ENCODE measurements at places on chromosomes 4 and X.

GRCh38 chrX:6770936-6771335 is 236.0 kb upstream of the VCX3A start:
- DNase-seq: no peak

DNA sequence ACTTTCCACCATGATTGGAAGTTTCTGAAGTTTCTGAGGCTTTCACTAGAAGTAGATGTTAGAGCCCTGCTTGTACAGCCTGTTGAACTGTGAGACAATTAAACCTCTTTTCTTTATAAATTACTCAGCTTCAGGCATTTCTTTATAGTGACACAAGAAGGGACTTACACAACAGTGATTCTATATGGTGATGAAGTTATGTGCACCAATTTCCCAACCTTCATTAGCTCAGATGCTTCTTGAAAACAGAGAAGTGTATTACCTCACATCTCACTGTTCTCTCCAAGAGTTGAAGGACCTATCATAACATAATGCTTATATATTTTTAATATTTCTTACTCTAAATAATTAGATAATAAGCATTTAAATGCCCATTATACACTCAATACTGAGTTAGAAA is 202.1 kb upstream of the ANXA10 start:
- no peak for DNase-seq

DNA sequence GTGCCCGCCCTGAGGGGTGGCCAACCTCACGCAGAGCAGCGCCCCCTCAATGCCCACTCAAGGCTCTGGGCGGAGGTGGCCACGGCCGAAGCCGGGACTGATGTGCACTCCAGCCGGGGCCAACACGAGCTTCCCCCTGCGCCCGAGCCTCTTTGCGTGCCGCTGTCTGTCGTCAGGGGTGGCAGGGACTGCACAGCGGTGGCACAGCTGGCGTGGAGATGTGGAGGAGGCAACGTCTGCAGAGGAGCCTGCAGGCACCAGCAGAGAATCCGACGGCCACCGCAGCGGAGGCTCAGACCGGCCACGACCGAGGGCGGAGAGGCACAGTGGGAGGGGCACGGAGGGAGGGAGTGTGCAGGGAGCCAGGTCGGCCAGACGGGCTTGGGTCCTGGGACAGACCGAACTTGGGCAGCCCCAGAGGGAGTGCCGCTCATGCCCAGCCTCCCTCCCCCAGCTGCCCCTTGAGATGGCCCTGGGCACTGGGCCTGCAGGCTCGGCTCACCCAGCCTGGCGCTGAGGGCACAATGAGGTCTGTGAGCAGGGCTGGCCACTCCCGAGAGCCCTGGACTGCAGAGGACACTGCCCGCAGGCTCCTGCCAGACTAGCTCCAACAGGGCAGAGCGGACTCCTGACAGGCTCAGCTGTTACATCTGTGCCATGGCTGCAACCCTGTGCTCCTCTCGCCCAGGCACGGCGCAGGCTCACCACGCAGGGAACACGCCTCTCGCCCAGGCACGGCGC is 46.5 kb upstream of the CPLX1 start:
- DNase-seq: no peak

DNA sequence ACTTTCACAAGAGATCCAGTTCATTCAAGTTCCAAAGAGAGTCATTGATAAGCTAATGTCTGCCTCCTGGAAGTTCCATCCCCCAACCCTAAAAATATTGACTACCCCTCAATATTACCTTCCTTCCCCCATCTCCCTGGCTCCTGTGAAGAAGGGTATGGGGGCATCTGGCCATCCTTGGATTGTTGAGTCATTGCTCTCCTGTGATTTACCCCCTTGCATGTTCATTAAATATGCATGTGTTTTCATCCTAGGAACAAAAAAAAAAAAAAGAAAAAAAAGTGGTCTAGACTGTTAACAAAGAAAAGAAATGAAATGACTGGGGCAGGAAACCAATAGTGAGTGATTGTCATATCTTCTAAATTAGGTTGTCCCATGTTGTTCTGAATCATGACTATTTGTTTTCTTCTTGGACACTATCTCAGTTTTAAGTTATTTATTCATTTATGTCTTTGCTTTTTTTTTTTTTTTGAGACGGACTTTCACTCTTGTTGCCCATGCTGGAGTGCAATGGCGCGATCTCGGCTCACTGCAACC is 51.9 kb upstream of the HUWE1 start:
- no peak for DNase-seq

GRCh38 chr4:155946486-155946885 is 7.2 kb downstream of the CTSO start:
- no peak for DNase-seq

- DNase-seq: no peak
These were observed 436.2 kb downstream of the KCNIP4 start for GRCh38 chr4:21512353-21512752.

DNA sequence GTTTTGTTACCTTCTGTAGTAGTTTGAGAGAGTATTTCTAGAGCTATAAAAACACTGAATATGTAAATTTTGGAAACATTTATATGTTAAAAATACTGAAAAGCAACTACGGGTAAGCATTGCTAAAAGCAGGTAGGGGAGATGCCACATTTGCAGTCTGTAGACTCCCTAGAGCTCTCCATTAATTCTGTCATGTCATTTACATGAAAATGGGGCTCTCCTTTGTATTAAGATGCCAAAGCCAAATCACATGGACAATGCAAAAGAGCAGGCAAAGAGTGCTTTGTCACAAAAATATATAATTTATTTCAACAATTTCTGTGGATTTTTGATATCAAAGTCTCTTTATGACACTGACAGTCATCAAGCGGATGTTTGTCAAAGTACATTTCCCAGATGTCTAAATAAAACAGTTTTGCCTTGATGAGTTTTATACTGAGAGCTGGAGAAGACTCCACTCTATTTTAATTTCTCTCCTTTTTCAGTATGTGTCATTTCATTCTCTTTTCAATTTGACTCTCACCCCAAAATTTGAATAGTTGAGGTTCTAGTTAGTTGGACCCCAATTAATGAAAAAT is 51.8 kb downstream of the LDB2 start:
- no peak for DNase-seq
